ENCODE measurements at places on chromosomes 1 and 21.

GRCh38 chr1:206453111-206453510 lies 17.2 kb upstream of the IKBKE start:
- DNase-seq: no peak

DNA sequence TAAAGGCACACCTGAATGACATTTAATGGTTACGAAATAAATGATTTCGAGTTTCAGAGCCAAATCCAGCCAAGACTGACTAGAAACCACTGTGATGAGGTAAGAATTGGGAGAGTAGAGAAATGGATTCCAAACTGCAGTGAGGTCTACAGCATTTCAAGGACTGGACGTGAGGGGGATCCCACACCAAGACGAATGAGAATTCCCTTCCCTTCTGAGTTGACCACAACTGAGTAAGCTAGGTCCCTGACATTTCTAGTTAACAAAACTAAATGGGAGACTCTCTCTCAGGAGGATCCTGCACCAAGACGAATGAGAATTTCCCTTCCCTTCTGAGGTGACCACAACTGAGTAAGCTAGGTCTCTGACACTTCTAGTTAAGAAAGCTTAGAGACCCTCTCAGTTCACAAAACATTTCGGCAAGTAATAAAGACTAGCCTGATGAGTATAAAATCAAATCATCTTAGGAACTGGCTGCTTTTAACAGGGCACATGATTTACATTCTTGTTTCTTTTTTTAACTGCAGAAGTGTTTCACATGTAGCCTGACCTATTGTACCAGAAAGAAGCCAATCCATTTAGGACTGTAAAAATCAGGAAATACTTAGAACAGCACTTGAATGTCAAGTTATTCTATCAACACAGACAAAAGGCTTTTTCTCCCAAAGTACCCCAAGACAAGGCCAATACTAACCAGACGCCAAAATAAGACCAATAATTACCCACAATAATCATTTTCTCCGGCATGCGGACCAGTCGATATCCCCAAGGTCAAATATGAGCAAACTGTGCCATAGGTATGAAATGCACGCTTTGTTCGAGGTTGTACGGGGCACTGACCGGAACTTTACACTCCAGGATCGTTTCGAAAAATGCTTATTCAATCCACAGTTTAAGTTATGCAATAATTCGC lies 1.4 kb upstream of the SPATA1 start:
- DNase-seq: no peak

DNA sequence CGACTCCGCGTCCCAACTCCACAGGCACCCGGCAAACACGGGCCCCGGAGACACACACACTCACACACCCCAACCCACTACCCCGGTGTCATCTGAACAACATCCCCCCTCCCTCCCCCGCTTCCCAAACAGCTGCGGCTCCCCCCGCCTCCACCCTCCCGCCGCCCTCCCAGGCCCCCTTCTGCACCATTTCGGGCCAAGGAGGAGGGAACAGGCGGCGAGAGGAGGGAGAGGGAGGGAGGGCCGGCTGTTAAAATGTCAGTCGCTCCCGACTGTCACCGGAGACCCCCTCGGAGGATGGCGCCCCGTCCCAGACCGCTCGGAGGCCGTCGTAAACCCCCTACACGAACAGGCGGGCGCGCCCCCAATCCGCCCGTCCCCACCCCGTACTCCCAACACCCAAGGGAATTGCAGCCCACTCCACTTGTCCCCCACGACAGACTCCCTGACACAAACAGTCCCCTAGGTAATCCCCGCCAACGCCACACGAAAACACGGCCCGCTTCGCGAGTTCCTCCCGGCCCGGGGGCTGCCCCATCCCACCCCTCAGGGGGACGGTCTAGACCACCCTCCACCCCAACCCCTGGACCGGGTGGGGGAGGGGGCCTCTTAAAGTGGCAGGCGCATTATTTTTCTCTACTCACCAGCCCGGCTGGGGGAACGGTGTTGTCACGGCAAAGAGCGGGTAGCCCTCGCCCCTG lies 583 bp downstream of the MEF2D start:
- DNase-seq: peak; percentile 20

DNA sequence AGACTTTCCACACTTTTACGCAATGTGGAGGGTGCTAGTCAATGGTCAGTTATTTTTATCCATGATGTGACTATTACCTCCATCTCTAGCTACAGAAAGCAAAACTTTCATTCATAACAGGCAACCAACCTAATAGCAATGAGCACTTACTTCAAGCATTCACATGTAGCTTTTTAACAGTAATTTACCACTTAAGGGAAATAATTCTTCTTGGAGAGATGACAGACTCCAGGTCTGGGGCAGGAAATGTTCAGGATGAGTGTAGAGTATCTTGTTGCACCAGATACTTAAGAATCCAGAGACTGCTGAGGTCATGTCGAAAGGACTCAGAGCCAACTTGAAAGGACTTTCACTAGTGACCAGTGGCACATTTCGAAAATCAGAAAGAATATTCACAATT lies 347.6 kb downstream of the CHRM3 start:
- no peak for DNase-seq

DNA sequence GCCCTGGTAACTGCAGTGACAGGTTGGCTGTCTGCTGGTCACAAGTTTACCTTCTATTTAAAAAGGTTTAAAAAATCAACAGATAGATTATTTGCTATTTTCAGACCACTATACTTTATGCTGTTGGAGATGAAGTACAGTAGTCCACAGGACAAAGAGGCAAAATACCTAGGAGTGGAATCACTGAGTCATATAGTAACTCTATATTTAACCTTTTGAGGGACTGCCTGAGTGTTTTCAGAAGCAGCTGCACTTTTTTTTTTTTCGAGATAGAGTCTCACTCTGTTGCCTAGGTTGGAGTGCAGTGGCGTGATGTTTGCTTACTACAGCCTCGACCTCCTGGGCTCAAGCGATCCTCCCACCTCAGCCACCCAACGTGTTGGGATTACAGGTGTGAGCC lies 11.7 kb downstream of the CNIH4 start:
- no peak for DNase-seq

GRCh38 chr1:205922314-205922713 lies 20.9 kb downstream of the SLC26A9 start:
- no peak for DNase-seq

GRCh38 chr1:239861985-239862384 lies 229.7 kb upstream of the FMN2 start:
- DNase-seq: no peak
